T-cell (primary cell): ENCODE measurements at places on chromosomes 11 and 22. TPM values are rescaled to one million over a fixed set of nuclear protein-coding genes. Genes with fewer than 3 reads are reported as not detected.
A peak's percentile ranks its signal among the peaks of the same experiment; 100 is the strongest.

- no peak for DNase-seq
These were observed 15.3 kb upstream of the MAML2 start for GRCh38 chr11:96358321-96358720.

GRCh38 chr11:134745456-134745855 is 333.4 kb upstream of the B3GAT1 start:
- no peak for DNase-seq

DNA sequence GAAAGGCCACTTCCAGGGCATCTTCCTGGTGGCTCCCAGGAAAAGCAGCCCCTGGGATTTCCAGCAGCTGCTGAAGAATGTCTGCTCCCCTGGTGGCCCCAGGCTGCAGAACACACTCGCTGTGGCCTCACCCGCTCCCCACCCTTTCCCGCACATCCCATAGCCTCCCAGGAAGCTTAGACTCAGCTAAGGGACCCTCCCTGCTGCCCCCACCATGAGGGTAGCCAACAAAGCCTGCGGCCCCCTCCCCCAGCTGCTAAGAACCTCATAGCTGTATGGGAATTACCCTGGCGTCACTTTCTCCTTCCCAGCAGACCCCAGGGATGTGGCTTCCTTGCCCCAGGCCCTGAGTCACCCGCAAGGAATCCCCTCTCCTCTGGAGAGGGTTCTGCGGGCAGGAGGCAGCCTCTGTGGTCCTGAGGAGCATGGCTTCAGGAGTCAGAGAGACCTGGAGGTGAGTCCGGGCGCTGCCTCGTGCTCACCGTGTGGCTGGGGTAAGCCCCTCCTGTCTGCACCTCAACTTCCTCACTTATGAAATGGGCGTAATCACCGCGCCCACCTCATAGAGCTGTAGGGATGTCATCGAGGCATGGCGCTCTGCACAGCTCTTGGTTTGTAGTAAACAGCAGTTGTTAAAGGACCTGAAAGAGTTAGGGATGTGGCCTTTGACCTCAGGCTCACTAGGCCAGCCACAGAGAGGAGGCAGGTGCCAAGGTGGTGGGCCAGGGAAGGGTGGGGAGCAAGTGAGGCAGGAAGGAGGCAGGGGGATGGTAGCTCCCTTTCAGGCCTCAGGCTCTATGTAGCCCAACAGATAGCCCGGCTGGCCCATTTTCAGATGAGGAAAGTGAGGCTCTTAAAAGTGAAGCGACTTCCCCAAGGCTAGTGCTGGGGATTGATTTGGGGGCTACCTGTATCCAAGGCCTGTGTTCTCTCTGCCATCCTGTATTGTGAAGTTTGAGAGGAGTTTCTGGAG is 71.2 kb downstream of the LRRC32 start:
- DNase-seq, result no peak

- DNase-seq, result no peak
These were observed 47.8 kb downstream of the PPP2R1B start for GRCh38 chr11:111718436-111718835.

GRCh38 chr11:3052109-3052479 is 5.1 kb downstream of the CARS1 start:
- DNase-seq, result no peak

DNA sequence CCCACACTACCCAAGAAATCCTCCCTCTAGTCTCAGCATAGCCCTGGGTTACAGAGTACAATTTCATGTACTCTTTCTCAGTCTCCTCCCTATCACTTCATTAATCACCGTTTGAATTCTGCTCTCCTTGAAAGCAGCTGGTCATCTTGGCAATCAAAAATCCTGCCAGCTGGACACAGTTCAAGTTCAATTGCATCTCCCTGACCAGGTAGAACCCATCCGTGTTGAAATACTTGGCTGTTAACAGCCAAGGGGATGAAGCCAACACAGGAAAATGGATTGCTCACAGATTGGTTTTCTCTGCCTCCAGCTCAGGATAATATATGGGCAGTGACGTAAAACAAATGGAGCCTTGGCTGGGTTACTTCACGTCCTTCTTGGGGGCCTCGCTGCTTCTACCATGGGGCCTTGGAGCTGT is 55.1 kb upstream of the GRK3 start:
- no peak for DNase-seq

- peak; percentile 64 for DNase-seq
These were observed at the start of gene SPINDOC for GRCh38 chr11:63813035-63813562. Gene SPINDOC, plus strand, starts transcription at chr11:63813456. Its CDS starts 231 bp downstream, at chr11:63813687.

DNA sequence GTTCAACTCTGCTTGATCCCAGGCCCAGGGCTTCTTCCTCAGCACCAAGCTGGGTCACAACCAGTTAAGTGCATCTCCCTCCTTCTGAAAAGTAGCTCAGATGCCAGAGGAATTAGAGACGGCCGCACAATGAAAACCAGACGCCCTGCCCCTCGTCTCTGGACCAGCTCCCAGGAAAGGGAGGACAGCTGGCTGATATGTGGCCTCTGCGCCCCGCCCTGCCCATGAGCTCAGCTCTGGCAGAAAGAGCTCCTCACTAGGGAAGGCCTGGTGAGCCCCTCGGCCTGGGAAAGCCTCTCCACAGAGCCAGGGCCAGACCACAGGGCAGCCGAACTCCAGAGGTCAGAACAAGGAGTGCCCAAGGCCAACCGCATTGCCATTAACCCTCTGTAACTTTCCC is 18.1 kb upstream of the SCGB1A1 start:
- DNase-seq, result no peak

GRCh38 chr11:123833095-123833494 is 26.9 kb upstream of the OR6M1 start:
- DNase-seq, result no peak

MS4A2 gene
- 1.1 TPM for total RNA-seq
